ENCODE measurements at places on chromosomes 7 and 10.

- DNase-seq = no peak
Observed at GRCh38 chr10:48444861-48445841, 138.7 kb downstream of the MAPK8 start.

DNA sequence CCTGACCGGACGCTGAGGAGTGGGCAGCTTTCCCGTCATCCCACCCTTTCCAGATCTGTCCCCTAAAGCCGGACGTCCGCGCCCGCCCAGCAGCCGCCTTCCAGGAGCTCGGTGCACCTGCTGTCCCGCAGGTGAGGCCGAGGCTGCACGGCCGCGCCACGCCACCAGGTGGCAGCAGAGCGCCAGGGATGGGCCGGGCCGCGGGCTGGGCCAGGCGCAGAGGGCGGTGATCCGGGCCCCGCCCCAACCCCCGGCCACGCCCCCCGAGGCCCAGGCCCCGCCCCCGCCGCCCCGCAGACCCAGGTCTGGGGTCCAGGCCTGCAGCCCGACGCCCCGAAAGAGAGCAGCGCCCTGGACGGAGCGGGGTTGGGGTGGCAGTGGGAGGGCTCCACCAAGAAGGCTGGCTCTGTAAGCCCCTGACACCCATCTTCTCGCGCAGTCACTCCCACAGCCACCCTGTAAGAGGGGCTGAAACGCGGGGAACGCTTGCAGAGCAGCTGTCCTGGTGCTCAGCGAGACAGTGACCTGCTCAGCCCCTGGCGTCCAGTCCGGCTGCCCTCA lies 32.2 kb downstream of the FOXL3 start:
- DNase-seq = peak; percentile 78

DNA sequence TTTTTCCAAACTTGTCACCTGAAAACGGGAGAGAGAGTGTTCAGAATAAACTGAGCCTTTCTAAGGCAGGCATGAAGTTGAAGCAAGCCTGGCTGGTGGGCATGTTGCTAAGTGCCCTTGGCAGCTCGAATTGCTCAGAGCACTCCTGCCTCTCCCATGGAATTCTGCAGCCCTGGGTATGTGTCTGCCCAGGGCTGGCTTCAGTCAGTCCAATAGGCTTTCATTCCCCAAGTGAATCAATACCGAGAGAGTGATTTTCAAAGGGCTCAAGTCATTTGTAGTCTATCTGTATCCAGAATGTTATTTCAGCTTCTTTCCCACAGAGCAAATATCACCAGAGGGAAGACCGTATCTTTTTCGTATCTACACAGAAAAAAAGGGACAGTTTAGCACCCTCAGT lies 415.5 kb upstream of the COBL start:
- DNase-seq = no peak

- no peak for DNase-seq
Observed at GRCh38 chr7:77831953-77832352, 33.4 kb downstream of the PHTF2 start.

DNA sequence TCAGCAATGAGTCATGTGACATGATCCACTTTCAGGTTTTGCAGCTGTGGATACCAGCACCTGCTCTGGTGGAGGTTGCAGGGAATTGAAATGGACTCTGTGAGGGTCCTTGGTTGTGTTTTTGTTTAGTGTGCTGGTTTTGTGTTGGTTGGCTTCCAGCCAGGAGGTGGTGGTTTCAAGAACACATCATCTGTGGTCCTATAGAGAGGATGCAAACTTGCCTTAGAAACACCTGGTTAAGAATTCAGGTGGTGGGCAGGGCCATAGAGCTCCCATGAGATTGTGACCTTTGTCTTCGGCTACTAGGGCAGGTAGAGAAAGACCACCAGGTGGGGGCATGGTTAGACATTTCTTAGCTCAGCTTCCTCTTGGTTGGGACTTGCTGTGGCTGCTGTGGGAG lies 59.2 kb upstream of the CYP2C9 start:
- DNase-seq = no peak

DNA sequence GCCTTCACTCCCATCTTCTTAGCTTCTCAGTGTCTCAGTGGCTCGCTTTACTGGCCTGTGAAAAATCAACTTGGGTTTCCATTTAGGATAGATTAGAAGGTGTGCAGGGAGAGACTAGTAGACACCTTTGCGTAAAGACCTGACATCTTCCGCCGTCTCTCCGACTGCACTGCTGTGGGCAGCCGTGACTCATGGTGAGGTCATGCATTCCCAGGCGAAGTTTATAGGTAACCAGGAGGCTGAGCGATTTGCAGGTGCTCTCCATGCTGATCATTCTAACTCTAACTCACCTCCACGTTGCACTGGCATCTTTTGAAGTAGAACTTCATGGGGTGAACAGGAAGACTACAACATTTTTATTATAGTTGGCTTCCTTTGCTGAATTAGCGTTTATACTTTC lies 68.0 kb upstream of the ZNF438 start:
- DNase-seq = peak; percentile 72

DNA sequence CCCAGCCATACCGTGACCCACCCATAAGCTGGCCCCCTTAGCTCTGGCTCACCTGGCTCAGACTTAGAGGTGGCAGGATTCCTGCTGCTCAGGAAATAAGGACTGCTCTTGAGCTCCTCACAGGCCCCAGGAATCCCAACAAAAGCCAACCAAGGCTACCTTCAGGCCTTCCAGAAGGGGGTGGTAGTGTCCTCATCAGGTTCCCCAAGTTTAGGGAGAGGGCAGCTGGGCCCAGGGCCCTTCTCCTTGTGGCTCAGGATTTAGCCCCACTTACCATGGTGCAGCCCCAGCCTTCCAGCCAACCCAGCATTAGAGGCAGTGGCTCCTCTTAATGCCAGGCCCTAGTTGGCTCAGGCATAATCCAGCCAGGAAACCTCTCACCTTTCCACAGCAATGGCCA lies 23.5 kb downstream of the NPFFR1 start:
- no peak for DNase-seq

DNA sequence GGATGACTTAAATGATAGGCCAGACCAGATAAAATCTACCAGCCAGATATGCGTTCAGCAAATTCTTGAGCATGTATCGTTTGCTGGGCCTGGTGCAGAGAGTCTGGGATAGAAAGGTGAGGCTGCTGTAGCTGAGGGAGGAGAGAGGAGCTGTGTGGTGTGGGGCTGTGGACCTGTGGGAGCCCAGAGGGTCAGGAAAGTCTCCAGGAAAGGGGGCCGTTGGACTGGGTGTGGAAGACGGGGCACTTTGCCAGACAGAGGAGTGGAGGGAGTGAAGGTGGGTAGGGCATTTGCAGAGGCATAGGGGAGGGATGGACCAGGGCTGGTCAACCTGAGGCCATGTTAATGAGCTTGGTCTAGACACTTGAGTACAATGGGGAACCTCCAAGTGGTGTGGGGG lies 124.7 kb upstream of the UNC5B start:
- no peak for DNase-seq

GRCh38 chr7:23093111-23093510 lies 12.5 kb upstream of the KLHL7 start:
- no peak for DNase-seq

- no peak for DNase-seq
Observed at GRCh38 chr7:92644406-92645113, 54.4 kb upstream of the FAM133B start.

DNA sequence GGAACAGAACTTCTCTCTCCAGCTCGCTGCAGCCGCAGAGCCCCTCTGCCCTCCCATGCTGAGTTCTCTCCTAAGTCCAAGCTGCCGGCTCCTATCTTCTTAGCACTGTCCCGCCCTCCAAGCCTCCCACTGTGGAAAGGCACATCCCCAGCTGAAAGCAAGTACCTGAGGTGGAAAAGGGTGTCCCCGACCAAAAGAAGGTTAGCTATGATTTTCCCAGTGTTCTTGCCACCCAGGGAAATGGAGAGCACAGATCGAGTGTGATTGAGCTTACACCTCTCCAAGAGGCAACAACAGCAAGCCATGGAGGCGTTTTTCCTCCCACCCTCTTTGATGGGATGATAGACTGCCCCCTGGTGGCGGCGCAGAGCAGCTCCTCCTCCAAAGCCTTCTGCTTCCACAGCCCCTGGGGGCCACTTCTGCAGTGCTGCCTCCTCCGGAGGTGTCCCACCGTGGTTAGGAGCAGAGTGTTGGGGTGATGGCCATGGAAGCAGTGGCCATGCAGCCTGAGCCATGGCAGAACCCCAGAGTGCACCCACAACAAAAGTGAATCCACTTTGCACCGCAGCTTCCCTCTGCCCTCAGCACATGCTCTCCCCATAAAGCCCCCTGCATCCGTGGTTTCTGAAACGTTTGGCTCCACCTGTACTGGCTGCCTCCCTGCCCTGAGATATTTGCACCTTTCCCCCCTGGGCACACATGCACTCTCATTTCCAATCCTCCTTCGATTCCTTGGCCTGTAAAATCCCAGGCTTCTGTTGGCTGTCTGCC lies 143.1 kb upstream of the STK17A start:
- peak; percentile 66 for DNase-seq

- no peak for DNase-seq
Observed at GRCh38 chr7:147639037-147639436, 951.5 kb upstream of the C7orf33 start.
